ENCODE measurements at places on chromosomes 7 and 10.
A peak's percentile ranks its signal among the peaks of the same experiment; 100 is the strongest.

DNA sequence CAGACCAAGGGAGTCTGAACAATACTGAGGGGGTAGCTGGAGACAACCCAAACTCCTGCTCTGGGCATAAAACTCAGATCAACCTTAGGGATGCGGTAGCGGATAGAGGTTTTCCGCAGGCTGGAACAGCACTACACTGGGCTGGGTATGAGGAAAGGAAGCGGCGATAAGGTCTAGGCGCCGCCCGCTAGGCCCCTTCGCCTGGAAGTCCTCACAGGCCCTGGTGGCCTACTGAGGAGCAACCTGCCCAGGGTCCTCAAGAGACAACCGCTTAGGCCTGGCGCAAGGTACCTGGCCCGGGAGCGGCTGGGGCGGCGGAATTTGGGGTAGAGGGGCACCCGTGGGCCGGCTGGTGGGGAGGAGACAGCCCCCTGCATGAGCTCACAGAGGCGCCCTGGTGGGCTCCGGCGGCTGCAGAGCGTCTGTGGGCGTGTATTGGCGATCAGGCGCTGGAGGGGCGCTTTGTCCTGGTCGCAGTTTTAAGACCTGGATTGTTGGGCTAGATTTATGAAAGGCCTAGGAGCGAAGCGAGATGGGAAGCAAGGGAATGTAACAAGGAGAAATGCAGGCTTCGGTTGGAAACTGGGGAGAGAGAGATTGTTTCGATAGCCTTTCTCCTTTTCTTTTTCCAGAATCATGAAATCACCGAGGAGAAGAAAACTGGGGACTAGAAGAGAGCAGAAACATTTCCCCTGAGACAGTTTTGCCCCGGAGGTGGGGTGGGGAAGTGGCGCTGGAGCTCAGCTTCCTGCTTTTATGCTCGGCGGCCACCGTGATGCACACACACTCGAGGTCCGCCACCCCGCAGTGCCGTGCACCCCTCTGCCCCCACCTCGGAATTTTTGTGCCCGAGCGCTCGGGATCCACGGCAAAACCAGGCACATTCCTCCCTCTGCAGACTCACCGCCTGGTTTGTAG, 2.4 kb upstream of the NKX2-3 start:
- no peak for DNase-seq

- no peak for DNase-seq
Measured at GRCh38 chr7:101435461-101436220, 73.0 kb downstream of the COL26A1 start.

- DNase-seq = no peak
Measured at GRCh38 chr10:117398029-117398428, 22.8 kb upstream of the PDZD8 start.

- peak; percentile 30 for DNase-seq
Measured at GRCh38 chr7:130281260-130281659, 11.7 kb upstream of the CPA4 start.

DNA sequence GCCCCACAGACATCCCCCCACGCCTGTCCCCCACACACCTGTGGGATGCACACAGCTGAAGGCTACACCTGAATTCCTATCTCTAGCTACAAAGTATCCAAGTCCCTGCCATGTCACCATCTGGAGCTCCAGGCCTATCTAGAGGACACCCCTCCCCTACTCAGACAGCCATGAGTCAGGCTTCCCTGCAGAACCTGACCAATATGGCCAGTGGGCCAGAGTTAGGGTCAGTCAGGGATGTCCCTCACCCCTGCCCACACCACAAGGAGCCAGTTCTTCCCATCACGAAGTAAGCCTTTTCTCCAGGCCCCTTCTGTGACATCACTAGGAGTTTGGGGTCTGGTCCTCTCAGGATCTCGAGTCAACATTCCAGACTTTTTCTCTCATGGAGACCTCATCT, 10.6 kb upstream of the SLC18A3 start:
- no peak for DNase-seq

DNA sequence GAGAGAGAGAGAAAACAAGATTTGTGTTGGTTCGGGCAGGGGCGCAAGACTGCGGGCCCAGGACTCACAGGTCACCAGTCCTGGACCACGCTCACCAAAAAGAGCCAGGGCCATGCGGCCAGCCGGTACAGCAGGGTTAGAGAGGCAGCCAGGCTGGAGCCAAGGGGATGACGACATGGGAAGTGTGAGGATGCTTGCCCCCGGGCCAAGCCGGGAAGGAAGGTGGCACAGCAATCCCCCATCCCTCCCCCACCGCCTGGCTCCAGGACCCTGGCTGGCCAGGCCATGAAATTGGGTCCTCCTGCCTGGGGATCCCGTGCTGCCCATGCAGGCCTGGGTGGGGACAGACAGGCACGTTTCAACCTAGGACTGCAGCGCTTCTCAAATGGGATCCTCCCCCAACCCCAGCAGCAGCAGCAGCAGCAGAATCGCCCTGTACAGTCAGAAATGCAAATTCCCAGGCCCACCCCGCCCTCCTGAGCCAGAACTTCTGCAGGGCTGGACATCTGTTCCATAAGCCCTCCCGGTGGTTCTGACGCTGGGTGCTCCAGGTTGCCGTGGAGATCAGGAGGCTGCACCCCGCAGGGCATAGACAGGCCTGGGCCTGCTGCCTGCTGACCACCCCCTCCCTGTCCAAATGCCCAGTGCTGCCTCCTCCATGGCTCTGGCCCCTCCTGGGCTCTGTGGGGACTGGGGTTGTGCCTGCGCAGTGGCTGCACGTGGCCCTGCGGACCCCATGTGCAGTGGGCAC, 35.0 kb downstream of the YKT6 start:
- DNase-seq = no peak

DNA sequence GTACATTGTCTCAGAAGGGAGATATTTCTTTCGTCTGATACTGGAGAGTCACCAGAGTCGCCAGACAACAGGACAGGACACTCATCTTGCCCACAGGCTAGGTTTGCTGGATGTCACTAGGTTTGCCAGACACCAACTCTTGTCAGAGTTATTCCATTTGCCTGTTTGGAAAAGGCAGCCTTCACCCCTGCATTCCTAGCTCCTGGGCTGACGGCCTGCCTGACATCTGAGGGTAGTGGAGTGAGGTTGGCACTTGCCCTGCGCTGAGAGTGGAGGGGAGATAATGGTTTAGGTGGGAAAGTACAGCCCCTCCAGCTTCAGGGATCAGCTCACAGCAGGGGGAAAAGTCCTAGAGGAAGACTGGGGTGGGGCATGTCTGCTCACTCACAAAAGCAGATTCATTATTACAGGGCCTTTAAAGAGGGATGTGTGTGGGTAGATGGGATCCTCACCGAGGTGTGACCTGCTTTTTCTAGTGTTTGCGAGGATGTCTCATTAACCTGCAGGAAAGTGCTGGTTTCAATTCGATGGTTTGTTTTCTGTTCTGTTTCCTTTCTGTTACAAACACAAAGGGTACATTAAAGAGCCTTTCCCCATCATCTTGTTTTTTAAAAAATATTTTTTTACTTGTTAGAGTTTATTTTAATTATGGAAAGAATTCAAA, 79.3 kb upstream of the TNS3 start:
- no peak for DNase-seq

GRCh38 chr10:59991661-59992060, 85.3 kb upstream of the CCDC6 start:
- DNase-seq = no peak

DNA sequence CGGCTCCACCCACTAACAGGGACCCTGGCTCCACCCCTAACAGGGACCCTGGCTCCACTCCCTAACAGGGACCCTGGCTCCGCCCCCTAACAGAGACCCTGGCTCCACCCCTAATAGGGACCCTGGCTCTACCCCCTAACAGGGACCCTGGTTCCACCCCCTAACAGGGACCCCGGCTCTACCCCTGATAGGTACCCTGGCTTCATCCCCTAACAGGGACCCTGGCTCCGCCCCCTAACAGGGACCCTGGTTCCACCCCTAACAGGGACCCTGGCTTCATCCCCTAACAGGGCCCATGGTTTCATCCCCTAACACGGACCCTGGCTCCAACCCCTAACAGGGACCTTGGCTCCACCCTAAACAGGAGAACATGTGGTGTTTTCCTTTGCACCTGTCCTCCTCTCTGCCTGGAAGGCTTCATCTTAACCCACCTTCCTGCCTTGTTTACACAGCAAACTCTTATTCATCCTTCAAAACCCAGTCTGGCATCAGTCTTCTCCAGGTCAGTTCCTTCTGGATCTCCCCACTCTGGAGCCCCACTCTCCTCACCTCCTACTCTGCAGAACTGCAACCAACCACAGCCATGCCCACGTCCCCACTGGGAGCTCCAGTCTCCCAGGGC, 58.0 kb downstream of the CHST15 start:
- DNase-seq = no peak

- no peak for DNase-seq
Measured at GRCh38 chr10:59376846-59377245, 14.5 kb upstream of the FAM13C start.

- no peak for DNase-seq
Measured at GRCh38 chr10:51843966-51844365, 144.6 kb upstream of the CSTF2T start.

DNA sequence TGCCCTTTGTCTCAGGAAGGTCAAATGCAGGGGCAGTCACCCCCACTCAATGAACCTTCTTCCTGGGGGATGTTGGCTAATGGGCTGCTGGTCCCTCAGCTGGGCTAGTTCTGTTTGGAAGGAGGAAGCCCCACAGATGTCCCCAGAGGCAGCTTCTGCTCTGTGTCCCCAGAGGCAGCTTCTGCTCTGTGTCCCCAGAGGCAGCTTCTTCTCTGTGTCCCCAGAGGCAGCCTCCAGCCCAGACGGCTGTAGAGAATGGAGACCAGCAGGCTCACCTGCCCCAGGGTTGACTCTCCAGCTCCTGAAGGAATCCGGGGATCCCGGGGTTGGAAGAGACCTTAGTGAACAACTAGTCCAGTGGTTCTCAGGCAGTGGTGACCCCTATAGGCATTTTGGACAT, 62.5 kb upstream of the LEP start:
- DNase-seq = no peak

- no peak for DNase-seq
Measured at GRCh38 chr10:67076144-67076543, 150.3 kb downstream of the LRRTM3 start.

DNA sequence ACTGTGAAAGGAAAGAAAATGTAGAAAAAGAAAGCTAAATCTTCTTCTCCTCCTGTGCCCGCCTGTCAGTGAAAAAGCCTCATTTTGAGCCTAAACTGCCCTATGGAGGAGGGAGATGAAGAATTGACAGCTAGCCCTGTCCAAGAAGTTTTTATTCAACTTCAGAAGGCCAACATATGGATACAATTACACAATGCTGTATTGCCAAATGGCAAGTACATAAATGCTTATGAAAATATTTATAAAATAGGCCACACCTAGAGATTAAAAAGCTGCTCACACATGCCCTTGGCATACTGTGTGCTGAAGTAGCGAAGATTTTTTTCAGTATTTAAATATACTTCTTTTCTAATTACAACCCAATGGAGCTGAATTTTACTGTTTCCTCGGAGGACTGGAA, 65.1 kb upstream of the NEBL start:
- DNase-seq = no peak

GRCh38 chr10:6406220-6407033, 173.6 kb downstream of the PRKCQ start:
- no peak for DNase-seq

GRCh38 chr10:109939315-109939961, 16.1 kb upstream of the XPNPEP1 start:
- no peak for DNase-seq

DNA sequence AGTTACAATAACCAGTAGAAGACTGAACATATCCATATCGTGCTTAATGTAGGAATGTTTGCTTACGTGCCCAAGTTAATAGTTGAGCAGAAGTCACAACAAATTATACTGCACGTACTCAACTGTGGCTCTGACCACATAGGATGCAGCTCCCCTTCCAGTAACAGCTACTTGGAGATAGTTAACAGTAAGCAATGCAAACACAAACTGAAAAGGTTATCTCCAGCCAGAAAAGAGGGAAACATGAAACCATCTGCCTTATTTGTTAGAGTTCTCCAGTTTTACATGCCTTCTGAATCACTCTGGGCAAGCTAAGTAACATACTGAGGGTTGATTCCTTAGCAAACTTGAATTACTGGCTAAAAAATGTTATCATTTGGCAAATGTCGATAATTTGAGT, 9.8 kb downstream of the DHX32 start:
- peak; percentile 59 for DNase-seq

DNA sequence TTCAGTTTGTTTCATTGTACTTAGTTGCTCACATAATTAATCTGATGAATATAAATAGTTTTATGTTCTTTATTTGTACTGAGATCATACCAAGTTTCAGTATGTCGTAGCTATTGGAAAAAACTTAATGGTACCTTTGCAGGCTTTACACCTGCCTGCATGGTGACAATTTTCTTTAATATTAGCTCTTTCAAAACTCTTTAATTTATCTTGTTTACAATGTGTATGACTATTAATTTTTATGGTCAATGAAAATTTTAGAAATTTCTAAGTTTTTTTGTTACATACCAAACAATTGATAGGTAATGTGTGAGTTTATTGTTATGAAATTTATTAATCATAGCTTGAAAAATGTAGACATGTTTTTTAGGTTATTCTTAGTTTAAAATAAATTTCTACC, 4.0 kb downstream of the DYNC2I1 start:
- no peak for DNase-seq

DNA sequence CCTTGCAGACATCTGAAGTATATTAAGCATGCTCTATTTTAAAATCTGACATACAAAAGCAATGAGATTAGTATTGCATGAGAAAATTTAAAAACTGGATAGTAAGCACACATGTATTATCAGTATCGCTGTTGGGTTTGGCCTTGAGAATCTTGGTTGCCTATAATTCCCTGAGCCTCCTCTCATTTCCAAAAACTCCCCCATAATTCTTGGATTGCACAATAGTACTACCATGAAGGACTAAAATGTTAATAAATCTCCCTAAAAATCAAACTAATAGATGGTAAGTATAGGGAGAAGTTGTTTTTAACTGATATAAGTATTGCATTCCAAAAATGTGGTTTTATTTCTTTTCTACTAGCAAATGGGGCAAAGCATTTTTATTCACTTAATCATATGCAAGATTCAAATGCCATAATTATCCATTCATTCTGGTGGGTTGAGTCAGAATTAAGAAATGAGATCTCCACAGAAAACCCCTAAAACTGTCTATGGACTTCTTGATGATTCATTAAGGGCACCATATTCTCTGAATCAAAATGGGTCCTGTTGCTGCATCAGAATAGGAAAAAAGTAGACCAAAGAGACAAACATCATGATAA, 10.3 kb upstream of the VIM start:
- DNase-seq = no peak

DNA sequence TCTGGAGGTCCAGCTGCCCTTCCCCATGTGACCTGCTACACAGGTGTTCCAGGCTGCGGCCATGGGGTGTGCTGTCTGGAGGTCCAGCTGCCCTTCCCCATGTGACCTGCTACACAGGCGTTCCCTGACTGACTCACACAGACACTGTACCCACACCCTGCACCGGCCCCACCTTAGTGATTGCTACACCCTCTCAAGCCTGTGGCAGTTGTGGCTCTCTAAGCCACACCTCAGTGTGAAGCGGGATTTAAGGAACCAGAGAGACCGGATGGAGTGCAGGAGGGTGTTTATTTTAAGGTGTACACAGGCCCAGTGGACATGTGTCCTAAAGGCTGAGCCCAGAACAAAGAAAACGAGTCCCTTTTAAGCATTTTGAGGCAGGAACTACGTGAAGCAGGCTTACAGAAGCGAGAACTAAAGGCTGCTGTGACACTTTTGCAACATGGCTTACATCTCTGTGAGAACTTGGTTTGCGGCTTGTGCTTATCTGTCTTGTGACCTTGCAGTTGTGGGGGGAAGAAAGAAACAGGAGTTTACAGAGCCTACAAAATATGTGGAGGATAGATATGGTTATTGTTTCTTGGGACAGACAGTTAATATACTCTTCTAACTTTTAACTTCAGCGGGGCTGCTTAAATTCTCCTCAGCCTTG, 326.4 kb downstream of the PAXIP1 start:
- no peak for DNase-seq

- DNase-seq = no peak
Measured at GRCh38 chr10:87538092-87539015, 33.7 kb downstream of the MINPP1 start.
